DMS53 (cell line): ENCODE measurements at places on chromosomes 11 and 22.

- peak; percentile 40 for DNase-seq
These were observed 56.7 kb upstream of the PPP6R3 start for GRCh38 chr11:68403831-68404230.

GRCh38 chr22:33654173-33654895, 265.9 kb downstream of the LARGE1 start:
- no peak for DNase-seq

DNA sequence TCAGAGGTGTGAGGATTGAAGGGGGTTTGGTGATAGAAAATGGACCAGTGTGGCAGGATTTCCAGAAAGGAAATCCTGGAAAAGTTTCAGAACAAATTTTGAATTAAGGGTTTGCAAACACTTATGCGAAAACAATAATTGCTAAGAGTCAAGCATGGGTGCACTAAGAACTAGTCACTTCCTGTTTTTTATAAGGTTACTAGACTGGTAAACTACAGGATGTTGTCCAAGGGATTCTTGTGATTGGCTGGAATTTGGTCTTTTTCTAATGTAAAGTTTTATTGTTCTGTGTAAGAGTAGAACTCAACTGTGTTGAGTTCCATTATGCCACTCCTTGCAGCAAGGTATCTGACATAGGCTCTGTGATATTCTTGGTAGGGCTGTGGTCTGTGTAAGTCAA, 54.1 kb downstream of the LIF start:
- DNase-seq, result peak; percentile 53

GRCh38 chr11:14449302-14449714, 50.3 kb downstream of the COPB1 start:
- DNase-seq, result no peak

GRCh38 chr11:40323241-40323640, 1136.2 kb downstream of the LRRC4C start:
- no peak for DNase-seq

GRCh38 chr11:32529994-32530588, 53.5 kb upstream of the EIF3M start:
- no peak for DNase-seq

DNA sequence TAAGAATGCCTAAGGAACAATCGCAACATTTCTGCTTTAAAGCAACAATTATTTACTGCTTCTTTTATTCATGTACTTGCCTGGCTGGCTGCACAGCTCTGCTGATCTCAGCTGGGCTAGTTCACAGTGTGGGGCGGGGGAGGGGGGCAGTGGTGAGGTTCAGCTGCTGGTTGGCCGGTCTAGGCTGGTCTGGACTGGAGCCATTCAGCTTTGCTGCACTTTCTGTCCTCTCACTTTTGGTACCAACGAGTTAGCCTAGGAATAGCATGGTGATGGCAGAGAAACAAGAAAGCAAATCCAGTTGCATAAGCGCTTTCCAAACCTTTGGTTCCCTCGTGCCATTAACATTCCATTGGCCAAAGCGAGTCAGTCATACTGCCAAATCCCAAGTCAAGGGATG, 16.0 kb upstream of the MIF start:
- no peak for DNase-seq

DNA sequence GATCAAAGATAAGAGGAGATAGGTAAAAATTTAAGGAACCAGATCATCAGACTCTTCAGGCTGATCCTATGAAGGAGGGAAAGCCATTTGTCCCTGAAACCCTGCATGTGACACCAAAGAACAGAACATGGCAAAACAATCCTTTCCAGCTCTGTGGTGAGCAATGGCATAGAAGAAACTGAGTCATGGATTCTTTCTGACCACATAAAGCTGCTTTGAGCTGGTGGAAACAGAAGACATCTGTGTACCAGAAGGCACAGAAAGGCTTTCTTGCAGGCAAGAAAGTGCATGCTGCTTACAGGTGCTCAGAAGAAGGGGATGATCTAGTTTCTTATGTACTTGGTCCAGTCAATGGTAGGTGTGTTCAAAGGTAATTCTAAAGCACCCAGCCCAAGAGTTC, 45.0 kb upstream of the APOA1 start:
- no peak for DNase-seq

- no peak for DNase-seq
These were observed 1421.9 kb downstream of the BRD1 start for GRCh38 chr22:48405741-48406140.

- DNase-seq, result no peak
These were observed 10.7 kb upstream of the CD5 start for GRCh38 chr11:61091373-61092279.

- DNase-seq, result peak; percentile 68
These were observed 52.5 kb upstream of the SUSD2 start for GRCh38 chr22:24128631-24129262.

GRCh38 chr22:35811670-35812069, 94.0 kb downstream of the APOL5 start:
- DNase-seq, result no peak

GRCh38 chr22:36088292-36088691, 59.7 kb upstream of the RBFOX2 start:
- DNase-seq, result peak; percentile 0

- no peak for DNase-seq
These were observed 331.1 kb upstream of the NARS2 start for GRCh38 chr11:78905756-78906155.

DNA sequence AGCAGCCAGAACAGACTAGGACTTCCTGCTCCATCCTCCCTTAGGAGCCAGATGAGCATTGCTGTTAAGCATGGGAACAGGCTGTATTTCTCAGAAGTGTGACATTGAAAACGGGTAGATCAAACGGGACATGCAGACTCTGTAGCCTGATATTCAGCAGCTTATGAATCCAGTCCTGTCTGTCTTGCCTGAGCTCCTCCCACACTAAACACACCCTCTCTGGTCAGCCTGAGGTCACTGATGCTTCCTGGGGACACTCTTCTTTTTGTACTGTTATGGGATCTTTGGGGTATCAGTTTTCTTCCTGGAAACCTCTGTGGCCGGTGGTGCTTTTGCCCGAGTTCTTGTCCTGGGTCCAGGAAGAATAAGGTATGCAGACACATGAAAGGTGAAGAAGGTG, 35.8 kb downstream of the C11orf91 start:
- DNase-seq, result no peak

DNA sequence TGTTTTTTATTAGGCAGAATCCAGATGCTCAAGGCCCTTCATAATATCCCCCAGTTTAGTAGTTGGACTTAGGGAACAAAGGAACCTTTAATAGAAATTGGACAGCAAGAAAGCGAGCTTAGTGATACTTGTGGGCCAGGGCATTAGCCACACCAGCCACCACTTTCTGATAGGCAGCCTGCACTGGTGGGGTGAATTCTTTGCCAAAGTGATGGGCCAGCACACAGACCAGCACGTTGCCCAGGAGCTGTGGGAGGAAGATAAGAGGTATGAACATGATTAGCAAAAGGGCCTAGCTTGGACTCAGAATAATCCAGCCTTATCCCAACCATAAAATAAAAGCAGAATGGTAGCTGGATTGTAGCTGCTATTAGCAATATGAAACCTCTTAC, 1.4 kb downstream of the HBB start:
- no peak for DNase-seq

- DNase-seq, result no peak
These were observed 13.6 kb upstream of the CDC42EP1 start for GRCh38 chr22:37546437-37547250.

DNA sequence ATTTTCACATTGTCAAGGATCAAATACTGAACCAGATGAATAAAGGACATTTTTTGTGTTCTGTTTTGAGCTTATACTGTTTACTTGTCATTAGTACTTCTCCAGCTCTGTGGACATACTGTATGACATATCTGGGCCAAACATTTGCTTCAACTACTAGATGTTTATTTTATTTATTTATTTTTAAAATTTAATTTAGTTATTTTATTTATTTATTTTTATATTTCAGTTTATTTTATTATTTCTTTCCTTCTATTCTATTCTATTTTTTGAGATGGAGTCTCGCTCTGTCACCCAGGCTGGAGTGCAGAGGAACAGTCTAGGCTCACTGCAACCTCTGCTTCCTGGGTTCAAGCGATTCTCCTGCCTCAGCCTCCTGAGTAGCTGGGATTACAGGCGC, 37.0 kb downstream of the HORMAD2 start:
- DNase-seq, result no peak
